ENCODE measurements at places on chromosomes 2 and 18. TPM values are rescaled to one million over a fixed set of nuclear protein-coding genes. Genes with fewer than 3 reads are reported as not detected.

DNA sequence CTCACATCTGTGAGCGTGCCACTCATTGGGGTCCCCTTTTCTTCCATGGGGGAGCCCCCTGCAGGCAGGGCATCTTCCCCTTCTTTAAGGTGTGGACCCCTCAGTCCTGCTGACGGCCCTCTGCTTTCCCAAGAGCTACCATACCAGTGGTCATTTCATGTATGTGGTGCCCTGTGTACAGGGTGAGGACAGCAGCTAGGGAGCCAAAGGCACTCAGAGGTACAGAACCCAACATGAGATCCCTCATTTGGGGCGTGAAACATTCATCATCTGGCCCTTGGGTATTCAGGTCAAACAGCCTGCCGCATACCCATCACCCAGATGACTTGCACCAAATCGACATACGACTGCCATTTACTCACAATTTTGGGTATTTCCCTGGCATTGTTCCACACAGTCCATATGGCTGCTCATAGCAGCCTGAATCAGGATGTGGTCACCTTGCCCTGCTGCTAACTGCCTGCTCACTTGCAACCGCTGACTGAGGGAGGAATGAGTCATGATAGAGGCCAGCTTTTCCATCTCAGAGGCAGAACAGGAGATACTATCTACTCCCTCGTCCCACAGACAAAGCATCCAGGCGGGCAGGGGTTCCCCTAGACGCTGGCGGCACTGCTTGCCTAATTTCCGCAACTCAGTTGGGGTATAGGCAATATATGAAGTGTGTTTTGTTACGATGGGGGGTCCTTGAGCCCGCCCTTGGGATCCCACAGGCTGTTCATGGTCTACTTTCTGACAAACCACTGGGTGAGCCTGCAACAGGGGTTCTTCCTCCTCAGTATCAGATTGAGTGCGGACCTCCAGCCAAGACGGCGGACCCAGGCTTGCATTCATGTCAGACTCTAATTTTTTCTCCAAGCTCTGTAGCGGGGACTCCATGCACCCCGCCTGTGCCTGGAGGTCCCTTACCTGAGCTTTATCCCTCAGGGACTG, 228.6 kb downstream of the SATB2 start:
- no peak for DNase-seq

DNA sequence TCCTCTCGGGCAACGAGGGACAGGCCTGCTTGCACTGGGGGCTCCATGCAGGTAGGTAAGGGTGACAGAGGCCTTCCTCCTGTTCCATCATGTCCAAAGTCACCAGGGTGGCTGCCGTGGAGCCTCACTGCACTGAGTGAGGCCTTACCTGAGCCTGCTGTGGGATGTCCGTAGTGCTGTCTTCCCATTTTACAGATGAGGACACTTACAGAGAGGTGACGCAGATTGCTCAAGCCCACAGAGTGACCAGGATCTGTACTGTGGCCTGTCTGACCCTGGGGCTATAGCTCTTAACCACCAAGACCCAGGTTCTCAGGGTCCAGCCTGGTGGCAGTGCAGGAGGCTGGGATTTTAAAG, 5.4 kb downstream of the ATOH8 start:
- DNase-seq = no peak

- DNase-seq = no peak
These were observed 38.1 kb upstream of the LHCGR start for GRCh38 chr2:48793671-48794070.

- DNase-seq = no peak
These were observed 19.3 kb downstream of the CXCR2 start for GRCh38 chr2:218145124-218145523.

DNA sequence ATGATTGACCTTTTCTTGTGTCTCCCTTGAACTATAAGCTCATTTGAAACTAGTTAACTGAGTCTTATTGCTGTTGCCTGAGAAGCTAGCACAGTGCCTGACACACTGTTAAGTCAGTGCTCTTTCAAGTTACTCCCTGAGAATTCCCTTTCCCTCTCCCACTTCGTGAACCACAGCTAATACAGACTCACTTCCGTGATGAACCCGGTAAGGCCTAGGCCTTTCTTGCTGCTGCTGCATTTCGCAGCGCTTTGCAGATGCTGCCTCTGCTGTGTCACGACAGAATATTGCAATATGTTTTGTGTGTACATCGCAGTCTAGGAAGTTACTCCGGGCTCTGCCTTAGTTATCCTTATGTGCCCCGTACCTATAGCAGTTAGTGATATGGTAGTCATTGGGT, 42.8 kb downstream of the LIMS1 start:
- no peak for DNase-seq

GRCh38 chr2:187397886-187398285, 50.2 kb downstream of the CALCRL start:
- no peak for DNase-seq

- no peak for DNase-seq
These were observed 12.9 kb downstream of the FZD7 start for GRCh38 chr2:202046572-202046971.

DNA sequence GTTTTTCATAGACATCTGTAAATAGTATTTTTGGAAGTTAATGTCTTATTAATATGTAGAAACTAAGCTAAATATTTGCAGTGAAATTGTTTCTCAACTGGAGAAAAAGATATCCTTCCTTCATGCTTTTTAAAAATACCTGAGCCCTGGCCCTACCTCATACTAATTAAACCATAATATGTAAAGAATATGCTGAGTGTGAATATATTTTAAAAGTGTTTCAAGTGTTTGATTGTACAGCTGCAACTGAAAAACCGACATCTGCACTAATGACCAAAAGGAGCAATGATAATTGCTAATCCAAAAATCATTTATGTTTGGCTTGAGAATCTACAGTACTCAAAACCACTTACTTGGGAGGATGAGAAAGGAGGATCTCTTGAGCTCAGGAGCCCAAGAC, 156.7 kb downstream of the MBD5 start:
- DNase-seq = no peak

DNA sequence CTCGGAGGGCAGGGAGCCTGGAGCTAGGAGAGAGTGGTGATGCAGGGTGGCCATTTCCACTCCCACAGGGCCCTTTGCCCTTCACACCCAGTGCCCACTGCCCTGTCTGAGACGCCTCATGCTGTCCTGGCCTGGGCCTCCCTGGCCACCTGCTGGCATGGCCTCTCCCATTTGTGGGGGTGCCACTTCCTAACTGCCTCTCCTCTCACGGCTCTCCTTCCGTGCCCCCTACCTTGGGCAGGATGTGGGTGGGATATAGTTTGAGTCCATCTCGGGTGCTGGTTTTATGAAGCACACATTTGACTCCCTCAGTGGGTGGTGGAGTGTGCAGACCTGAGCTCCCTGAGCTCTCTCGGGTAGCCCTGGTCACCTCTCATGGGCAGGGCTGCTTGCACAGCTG, 46.0 kb downstream of the DGKD start:
- no peak for DNase-seq

Gene MYO7B
- 1.5 TPM for total RNA-seq

Data from tongue (tissue), 3 donors.